ENCODE measurements at places on chromosomes 2 and 18.

DNA sequence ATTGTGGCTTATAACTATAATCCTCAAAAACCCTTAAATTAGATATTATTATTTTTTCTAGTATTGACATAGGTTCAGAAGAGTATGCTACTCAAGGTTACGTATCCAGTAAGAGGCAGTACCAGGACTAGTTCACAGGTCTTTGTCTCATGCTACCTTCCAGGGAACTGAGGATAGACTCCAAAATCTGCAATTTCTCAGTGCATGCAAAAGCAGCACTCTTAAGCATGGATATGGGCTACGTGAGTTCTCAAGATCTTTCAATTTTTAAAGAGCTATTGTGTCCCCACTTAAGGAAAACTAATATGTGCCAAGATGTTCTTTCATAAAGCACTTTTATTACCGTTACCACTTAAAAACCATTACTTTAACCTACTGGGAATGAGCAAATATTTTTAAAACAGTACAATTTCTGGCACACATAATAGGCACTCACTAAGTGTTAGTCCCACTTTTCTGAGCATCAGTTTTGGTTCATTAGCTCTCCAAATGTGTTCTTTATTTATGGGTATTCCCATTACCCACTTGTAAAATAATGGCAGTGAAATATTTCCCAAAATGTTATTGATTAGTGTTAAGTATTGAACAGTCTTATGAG lies 113.8 kb upstream of the TTN start:
- H3K36me3 ChIP-seq: no peaks in the 10 kb centered on the region
- no peaks in the 10 kb centered on the region for H3K4me1 ChIP-seq
- no peak overlapping the region for H3K4me3 ChIP-seq
- no peaks in the 10 kb centered on the region for H3K27me3 ChIP-seq
- H3K27ac ChIP-seq: no peak overlapping the region

DNA sequence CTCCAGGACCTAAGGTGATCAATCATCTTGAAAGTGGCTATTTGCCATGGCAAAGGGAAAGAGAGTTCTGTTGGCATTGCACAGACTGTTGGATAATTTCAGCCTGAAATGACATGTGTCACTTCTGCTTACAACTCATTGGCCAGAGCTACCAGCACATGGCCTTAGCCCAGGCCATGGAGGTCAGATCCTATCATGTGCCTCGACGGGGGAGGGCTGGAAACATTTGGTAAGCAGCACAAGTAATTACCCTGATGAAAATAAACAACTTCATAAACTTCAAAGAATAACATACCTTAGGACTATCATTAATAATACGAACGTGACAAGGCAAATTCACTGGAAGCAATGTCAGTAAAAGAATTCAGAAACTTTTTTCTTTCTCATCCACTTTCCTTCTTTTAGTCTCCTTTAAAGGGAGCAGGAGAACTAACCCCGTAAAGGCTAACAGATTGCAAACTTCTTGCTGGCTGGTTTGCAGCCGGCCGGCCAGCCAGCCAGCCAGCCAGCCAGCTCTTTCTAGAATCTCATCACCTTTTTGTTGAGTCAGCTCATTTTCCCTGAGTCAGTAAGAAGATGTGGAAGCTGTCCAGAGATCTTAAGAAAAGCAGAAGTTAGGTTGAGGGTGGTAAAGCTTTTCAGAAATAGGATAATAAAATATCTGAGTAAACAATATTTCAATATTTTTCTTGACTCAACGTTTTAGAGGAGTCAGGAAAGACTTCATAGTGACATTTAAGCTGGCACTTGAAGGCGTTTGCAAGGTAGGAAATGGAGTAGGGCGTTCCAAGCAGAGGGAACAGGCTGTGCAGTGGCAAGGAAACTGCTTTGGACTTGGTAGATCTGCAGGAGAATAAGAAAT lies 31.9 kb downstream of the CNRIP1 start:
- peak; percentile 15 for DNase-seq
- no peaks in the 10 kb centered on the region for H3K27me3 ChIP-seq
- no peaks in the 10 kb centered on the region for H3K36me3 ChIP-seq
- H3K4me1 ChIP-seq: no peaks in the 10 kb centered on the region
- H3K4me3 ChIP-seq: no peak overlapping the region

DNA sequence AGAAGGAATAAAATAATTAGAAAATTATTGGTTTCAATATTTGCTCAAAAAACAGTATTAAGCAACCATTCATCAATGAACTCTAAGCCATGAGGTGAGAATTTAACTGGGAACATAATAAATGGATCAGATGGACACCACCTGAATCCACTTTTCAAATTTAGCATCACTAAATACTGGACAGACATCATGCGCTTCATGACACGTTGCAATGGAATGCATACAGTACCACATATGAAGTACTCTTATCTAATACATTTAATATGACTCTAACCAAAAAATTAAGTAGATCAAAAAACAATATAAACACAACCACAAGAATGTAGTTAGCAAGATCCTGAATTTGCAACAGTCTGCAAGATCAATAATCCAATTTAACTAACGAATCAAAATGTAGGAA lies 76.6 kb downstream of the COBLL1 start:
- no peak overlapping the region for H3K27ac ChIP-seq
- DNase-seq: no peak
- no peaks in the 10 kb centered on the region for H3K27me3 ChIP-seq
- no peaks in the 10 kb centered on the region for H3K4me1 ChIP-seq

DNA sequence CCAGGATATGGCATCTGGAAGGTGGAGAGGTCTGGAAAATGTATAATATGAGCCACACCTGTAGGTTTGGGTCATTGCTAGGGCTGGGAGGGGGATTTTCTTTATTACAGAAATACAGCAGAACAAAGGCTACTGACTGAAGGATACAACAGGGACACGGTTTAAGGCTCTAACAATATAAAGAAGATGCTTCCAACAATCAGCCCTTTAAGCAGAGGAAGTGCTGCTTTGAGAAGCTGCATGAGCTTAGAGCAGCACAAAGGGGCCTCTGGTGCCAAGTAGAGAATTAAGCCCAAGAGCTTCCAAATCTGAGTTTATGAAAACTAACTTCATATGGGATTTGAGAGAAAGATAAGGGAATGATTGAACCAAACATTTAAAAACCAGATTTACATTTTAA lies 174.5 kb upstream of the RMP24 start:
- H3K27me3 ChIP-seq: no peaks in the 10 kb centered on the region
- DNase-seq: peak; percentile 23
- H3K4me3 ChIP-seq: no peak overlapping the region
- no peak overlapping the region for H3K27ac ChIP-seq

GRCh38 chr2:16860627-16861026 lies 195.0 kb upstream of the CYRIA start:
- no peaks in the 10 kb centered on the region for H3K36me3 ChIP-seq
- no peak overlapping the region for H3K4me3 ChIP-seq
- no peak for DNase-seq
- H3K27me3 ChIP-seq: no peaks in the 10 kb centered on the region

DNA sequence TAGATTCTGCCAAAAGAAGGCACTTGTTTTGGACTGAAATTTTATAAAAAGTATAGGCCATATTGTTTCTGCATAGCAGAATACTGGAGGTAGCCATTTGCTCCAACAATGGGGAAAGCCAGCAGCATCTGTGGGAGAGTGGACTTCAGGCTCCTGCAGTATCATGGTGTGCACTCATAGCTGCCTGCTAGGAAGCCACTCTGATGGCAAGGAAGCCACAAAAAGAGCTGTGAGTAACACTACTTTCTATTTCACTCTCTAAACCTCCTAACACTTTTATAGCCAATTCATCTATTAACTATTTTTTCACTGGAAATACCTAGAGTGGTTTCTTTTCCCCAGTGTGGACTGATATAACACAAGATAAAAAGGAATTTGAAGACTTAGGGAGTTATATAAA lies 144.4 kb upstream of the KCNJ3 start:
- no peaks in the 10 kb centered on the region for H3K27me3 ChIP-seq
- H3K27ac ChIP-seq: no peak overlapping the region
- DNase-seq: no peak
- H3K4me1 ChIP-seq: no peaks in the 10 kb centered on the region
- no peaks in the 10 kb centered on the region for H3K36me3 ChIP-seq
- no peak overlapping the region for H3K4me3 ChIP-seq

DNA sequence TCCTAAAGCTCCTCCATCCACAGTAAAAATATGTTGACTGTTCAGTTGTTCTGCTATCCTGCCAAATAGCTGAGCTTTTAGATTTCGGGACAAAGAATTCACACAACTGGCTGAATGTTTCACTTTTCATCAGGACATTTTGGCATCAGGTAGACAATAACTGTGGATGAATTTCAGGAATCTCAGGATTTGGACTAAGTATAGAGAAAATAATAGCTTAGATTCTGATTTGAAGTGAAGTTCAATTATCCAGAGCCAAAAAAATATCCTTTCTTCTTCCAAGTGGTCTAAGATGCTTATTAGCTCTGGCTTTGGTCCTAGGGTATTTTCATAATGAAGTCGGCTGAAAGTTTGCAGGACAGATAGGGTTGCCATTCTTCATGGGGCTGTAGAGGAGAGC lies 16.1 kb downstream of the KCNE4 start:
- H3K27ac ChIP-seq: no peak overlapping the region
- no peaks in the 10 kb centered on the region for H3K4me1 ChIP-seq
- DNase-seq: no peak
- H3K27me3 ChIP-seq: no peaks in the 10 kb centered on the region

- no peaks in the 10 kb centered on the region for H3K36me3 ChIP-seq
- no peak for DNase-seq
- H3K27ac ChIP-seq: no peak overlapping the region
- H3K4me1 ChIP-seq: no peaks in the 10 kb centered on the region
Observed at GRCh38 chr2:100228967-100229366, 86.6 kb upstream of the AFF3 start.

- H3K27me3 ChIP-seq: no peaks in the 10 kb centered on the region
- H3K4me1 ChIP-seq: no peaks in the 10 kb centered on the region
- DNase-seq: no peak
- no peaks in the 10 kb centered on the region for H3K36me3 ChIP-seq
- H3K4me3 ChIP-seq: no peak overlapping the region
- H3K27ac ChIP-seq: no peak overlapping the region
Observed at GRCh38 chr2:207181526-207182274, 16.0 kb upstream of the KLF7 start.

DNA sequence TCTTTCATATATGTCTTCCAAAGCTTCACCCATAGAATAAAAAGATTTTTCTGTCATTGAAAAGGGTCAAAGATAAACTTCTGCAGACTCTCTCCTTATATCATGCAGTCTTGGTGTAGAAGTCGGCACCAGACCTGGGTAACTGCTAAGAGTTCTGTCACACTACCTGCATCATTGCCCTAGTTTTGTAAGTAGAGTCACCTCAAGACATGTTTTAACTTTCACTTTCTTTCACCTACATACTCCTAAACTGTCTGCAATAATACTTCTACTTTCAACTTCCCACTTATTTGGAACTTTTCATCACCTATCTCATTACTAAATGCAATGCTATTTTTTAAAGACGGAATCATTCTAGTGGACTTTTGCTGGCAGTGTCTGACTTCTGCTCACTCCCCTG lies 475.6 kb upstream of the VRK2 start:
- no peak overlapping the region for H3K27ac ChIP-seq
- DNase-seq: no peak
- no peaks in the 10 kb centered on the region for H3K27me3 ChIP-seq
- H3K36me3 ChIP-seq: no peaks in the 10 kb centered on the region
- H3K4me1 ChIP-seq: no peaks in the 10 kb centered on the region

GRCh38 chr2:69762513-69763494 lies 20.9 kb downstream of the ANXA4 start:
- no peak overlapping the region for H3K4me3 ChIP-seq
- no peak overlapping the region for H3K27ac ChIP-seq
- no peaks in the 10 kb centered on the region for H3K27me3 ChIP-seq
- no peak for DNase-seq
- no peaks in the 10 kb centered on the region for H3K4me1 ChIP-seq

- no peaks in the 10 kb centered on the region for H3K36me3 ChIP-seq
- no peaks in the 10 kb centered on the region for H3K27me3 ChIP-seq
- H3K27ac ChIP-seq: no peak overlapping the region
Observed at GRCh38 chr2:64945973-64946768, 43.0 kb upstream of the SLC1A4 start.

DNA sequence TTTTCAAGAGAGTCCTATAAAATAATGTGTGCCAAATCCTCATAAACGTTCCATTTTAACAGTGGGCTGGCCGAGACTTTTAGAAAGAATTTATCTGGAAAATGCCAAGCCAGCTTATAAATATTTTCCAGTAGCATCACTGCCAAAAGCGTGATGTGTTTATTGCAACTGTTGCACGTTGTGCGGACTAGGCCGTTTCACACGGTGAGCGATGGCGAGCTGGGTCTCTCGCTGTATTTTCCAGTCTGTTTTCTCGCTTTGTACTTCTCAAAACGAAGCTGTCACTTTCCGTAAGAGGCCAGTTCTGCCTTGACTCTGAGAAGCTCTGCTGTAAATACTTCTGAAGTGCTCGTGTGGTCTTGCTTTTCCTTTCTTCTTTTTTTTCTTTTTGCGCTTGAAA lies 65.0 kb upstream of the ZNF236 start:
- H3K4me3 ChIP-seq: no peak overlapping the region
- H3K36me3 ChIP-seq: no peaks in the 10 kb centered on the region
- H3K27ac ChIP-seq: no peak overlapping the region

GRCh38 chr2:106026271-106027190 lies 167.6 kb downstream of the UXS1 start:
- DNase-seq: no peak
- no peaks in the 10 kb centered on the region for H3K4me1 ChIP-seq
- H3K27ac ChIP-seq: no peak overlapping the region
- no peaks in the 10 kb centered on the region for H3K36me3 ChIP-seq

DNA sequence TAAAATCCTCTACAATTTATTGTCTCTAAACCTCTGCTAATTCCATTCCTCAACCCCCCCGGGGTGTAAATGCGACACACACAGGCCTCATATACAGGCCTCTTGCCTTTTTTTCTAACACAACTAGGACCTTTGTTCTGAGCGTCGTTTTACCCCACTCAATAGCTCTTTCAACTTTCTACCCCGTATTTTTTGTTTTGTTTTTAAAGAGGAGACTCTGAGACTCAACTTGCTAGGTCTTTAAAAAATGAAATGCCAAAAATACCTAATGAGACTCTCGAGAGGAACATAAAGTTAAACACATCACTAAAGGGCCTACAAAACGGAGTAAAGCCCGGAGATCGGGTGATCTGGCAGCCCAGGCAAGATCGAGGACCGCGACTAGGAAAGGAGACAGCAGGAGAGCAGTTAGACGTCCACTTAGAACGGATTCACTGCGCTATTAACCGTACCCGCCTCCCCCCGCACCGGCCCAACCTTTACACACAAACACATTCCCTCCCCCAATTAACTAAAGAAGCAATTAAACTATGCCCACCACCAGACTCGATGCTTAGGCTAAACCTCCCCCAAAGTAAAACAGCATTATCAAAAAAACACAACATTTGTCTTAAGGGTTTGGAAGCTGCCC lies 1.7 kb downstream of the TRIP12 start:
- H3K4me3 ChIP-seq: peak overlapping the region; percentile 92
- peak overlapping the region; percentile 97 for H3K27ac ChIP-seq
- H3K4me1 ChIP-seq: peaks cover 12% of the 10 kb centered on the region
- no peak for DNase-seq

- no peaks in the 10 kb centered on the region for H3K36me3 ChIP-seq
- no peaks in the 10 kb centered on the region for H3K4me1 ChIP-seq
- no peaks in the 10 kb centered on the region for H3K27me3 ChIP-seq
- no peak for DNase-seq
- H3K4me3 ChIP-seq: no peak overlapping the region
- H3K27ac ChIP-seq: no peak overlapping the region
Observed at GRCh38 chr18:36849288-36850006, 20.5 kb downstream of the KIAA1328 start.
